ENCODE measurements at places on chromosomes 16 and 17.

DNA sequence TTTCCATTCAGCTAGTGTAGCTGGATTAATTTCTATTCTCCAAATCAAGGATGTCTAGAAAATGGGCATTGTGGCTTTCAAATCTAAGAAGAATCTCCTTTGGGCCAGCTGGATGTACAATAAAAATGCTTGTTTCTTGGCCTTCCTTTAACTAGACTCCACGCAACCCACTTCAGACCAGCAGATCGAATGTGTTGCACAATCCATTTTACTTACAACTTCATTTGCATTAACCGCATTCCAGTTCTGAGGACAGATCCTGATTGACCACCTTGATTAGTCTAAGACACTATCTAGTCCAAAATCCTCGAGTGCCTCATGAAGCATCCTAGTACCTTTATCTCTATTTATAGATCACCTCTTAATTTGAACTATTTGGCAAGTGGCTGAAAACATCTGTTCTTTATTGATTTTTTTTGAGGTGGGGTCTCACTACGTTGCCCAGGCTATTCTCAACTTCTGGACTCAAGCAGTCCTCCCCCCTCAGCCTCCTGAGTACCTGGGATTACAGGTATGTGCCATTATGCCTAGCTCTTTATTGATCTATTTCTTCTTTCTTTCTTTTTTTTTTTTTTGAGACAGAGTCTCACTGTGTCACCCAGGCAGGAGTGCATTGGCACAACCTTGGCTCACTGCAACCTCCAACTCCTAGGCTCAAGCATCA lies 20.3 kb upstream of the HAS3 start:
- no peak for DNase-seq

- DNase-seq = no peak
Measured at GRCh38 chr17:60695960-60696359, 18.3 kb downstream of the BCAS3 start.

DNA sequence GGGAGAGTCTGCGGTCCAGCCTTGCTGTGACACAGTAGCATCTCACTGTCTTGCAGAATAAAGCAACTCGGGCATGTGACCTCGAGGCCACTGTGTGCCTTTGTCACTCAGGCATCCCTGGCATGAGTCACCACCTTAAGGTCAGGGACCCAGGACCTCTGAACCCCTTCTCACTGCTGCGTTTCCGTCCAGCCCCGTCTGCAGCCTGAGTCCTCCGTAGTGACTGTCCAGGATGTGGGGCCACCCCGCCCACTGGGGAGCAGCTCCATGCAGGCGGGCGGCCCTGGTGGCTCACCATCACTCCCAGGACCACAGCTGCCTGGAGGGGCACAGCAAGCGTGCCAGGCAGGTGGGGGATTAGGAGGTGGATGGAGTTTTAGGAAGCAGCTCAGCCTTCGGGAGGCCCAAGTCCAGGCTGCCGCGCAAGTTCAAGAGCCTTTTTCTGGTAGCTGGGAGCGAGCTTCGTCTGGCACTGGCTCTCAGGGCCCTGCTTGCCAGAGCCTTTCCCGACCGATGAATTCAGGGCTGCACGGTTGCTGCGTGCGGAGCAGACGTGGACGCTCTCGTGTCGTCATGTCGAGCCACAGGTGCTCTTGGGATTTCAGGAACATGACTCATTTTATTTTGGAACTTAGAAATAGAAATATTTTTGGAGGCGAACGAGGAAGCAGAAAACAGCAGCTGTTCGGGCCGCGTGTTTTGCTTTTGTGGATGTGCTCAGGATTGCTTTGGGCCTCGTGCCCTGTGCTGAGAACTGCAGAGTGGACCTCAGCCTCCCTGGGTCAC lies 16.8 kb downstream of the KCTD5 start:
- no peak for DNase-seq

DNA sequence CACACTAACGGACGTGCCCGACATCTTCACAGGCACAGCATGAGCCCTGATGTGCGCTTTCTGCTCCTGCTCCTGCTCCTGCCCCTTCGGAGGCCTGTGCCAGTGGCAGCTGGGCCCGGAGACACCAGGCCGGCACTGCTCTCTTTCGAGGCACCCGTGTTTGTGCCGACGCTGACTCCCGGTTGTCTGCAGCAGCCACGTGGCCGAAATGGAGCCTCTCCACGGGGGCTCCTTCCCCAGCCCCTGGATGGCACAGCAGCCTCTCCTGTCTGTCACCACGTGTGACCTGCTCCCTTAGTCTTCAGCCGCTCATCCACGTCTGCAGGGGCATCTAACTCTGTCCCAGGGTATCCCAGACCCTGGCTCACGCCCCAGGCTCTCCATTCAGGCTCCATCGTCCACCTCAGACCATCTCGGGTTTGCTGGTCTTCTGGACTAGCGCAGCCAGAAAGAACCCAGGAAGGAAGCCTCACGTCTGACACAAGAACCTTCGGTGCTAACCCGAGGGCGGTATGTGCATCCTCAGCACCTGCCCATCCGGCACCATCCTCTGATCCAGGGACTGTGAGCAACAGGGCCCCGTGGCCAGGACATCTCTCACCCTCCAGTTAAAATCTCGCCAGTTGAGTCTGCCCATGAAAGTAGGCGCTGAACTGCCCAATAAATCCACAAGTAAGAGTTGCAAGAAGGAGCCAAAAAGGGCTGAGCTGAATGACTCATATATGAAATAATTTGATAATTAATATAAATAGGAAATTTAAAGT lies 4.2 kb upstream of the RPH3AL start:
- no peak for DNase-seq

DNA sequence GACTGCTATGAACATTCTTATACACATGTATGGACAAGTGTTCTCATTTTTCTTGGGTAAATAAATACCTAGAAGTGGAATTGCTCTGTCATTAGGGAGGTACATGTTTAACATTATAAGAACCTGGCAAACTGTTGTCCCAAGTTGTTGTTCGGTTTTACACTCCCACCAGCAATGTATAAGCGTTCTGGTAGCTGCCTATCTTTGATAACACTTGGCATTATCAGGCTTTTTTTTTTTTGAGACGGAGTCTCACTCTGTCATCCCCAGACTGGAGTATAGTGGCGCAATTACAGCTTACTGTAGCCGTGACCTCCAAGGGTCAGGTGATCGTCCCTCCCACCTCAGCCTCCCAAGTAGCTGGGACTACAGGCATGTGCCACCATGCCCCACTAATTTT lies 16.3 kb downstream of the ATAD5 start:
- DNase-seq = no peak

- DNase-seq = no peak
Measured at GRCh38 chr16:77168901-77169300, 22.1 kb upstream of the MON1B start.

- no peak for DNase-seq
Measured at GRCh38 chr16:9658586-9658985, 523.6 kb downstream of the GRIN2A start.

DNA sequence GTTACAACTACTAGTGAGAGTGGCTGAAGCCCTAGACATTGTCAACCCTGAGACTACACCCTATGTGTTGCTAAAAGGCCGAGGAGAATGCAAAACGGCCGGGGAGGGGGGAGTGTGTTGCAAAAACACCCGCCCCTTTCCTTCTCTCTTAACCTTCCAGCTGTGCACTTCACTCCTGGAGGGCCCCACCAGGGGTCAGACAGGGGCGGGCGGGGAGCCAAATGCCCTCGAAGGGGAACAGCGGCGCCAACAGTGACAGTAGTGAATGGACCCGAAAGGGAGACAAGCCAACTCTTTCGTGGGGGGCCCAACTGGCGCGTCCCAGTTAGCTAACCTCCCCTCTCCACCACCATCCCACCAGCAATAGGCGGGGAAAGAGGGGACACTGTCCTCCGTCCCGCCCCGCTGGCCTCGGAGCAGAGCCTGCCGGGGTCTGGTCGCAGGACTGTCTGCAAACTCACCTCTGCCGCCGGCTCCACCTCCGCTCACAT lies 352 bp downstream of the MARF1 start:
- peak; percentile 46 for DNase-seq

GRCh38 chr16:85366031-85366763 lies 246.9 kb upstream of the GSE1 start:
- DNase-seq = no peak

- no peak for DNase-seq
Measured at GRCh38 chr16:54930005-54930868, at the start of gene IRX5. Gene IRX5 (plus strand): TSS chr16:54930865. CDS start chr16:54931199, 334 bp downstream.

All from stimulated activated CD4-positive, alpha-beta T cell treated with anti-CD3 and anti-CD28 coated beads, Interleukin-2, amount 100 ng/mL, for 4 hours (primary cell).